ENCODE measurements at places on chromosomes 16 and 17.

DNA sequence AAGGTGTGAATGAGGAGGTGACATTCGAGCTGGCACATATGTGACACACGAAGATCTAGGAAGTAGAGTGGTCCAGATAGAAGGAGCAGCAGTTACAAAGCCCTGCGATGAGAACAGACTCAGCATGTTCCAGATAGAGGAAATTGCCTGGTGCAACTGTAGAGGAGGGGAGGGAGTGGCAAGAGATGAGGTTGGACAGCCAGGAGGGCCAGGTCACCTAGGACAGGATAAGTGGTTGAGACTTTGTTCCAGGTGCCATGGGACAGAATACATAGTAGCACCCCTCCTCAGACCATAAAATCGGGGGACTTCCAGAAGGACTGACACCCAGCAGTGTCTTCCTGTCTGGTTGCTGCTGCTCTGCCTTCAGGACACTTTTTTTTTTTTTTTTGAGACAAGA is 11.0 kb upstream of the CENPT start:
- DNase-seq, result no peak

DNA sequence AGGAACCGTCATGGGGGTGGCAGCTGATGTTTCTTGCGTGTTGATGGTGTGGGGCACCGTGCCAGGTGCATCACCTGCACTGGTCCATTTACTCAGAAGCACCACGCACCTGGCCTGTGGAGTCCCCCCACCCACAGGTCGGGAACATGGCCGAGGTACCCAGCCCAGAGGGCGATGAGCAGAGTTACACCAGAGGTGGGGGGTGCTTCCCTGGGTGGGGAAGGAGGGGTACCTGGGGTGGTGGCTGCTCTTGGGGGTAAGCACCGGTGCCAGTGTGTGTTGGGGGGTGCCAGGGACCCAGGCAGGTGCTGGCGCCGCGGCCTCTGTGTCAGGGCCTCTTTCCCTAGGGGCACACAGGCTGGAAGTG is 5.0 kb upstream of the ZNF750 start:
- no peak for DNase-seq

DNA sequence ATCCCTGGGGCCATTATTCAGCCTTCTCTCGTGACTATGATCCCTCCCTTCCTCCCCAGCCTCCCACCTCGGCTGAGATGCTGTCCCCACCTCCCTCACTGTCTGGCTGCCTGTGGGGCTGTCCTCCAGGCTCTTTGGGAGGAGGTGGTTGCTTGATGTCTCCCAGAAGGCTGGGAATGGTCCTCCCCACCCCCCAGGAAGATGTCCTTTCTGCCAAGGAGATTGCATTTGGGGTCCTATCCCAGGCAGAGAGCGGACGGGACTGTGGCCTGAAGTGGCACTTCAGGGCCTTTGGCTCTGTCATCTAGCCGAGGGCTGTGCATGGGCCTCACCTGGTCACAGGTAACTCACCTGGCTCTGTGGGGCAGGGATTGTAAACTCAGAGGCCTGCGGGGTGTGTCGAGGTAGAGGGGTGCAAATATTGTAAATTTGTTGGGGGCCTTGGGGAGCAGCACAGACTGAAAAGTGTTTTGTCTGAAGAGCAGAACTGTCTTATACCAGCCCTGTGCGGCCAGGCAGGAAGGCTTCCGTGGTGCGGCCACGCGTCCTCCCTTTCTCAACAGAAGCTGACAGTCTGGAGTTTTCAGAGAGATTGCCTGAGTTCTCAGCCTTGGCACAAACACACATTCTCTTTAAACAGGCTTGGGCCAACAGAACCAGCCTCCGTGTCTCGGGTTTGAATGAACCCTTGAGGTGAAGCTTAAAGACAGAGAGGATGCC is 177.9 kb downstream of the SEC14L1 start:
- no peak for DNase-seq

DNA sequence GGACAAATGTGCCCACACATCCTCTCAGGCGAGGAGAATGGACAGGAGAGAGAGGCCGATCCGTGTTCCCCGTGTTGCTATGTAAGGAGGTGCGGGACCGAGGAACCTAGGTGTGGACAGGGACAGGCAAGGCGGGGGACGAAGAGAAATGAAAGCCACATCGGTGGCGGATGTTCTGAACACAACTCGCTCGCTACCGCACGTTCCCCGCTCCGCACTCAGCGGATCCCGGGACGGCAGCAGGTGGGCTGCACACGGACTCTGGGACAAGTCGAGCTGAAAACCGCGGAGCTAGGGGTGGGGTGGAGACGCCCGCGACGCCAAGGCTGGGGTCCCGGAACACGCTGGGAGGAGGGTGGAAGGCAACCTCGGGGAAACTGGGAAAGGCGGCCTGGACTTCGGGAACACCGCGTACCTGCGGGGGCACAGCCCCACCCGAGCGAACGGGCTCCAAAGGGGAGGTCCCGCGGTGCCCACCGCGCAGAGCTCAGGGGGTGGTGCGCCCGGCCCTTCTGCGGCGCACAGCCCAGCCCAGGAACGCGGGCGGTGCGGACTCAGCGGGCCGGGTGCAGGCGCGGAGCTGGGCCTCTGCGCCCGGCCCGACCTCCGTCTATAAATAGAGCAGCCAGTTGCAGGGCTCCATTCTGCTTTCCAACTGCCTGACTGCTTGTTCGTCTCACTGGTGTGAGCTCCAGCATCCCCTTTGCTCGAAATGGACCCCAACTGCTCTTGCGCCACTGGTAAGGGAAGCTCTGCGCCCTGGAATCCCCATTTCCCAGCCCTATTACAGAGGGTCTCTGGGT is at the start of gene MT1E:
Gene MT1E, plus strand, starts transcription at position 642 of the 803 bp plus-strand sequence. Its CDS starts 71 bp downstream, at position 713.
- DNase-seq, result peak; percentile 82

DNA sequence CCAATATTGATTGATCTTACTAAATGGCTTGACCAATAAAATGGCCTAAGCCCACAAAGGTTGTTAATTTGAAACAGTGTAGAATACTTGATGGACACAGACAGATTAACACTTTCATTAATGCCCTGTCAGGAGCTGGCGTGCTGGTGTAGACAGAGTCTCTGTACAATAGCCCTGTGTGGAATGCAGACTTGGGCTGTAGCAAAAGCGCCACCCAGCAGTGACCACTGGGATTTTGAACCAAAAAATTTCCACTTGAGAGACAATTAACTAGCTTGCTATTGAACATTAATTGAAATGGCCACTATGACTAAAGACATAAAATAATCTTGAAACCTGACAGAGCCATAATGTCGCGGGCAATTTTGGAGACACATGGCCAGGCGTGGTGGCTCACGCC is 19.7 kb upstream of the GUCY2D start:
- no peak for DNase-seq

GRCh38 chr16:68332411-68333121 is 21.7 kb downstream of the PRMT7 start:
- DNase-seq, result no peak

DNA sequence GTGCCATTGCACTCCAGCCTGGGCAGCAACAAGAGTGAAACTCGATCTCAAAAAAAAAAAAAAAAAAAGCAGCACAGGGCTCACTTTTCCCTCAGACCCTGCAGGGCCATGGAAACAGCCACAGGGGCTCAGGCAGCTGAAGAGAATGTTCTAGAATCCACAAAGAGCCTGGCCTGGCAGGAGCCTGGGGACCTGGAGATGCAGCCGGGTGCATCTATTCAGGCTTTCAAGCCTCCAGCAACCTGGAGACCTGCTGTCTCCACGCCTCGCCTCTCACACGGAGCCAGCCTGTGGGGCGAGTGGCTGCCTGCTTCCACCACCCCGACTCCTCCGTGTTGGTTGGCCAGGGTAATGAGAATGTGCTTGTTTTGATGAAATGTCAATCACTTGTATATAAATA is 44.0 kb upstream of the MEAK7 start:
- DNase-seq, result no peak

GRCh38 chr17:82110298-82110697 is 12.3 kb upstream of the FASN start:
- no peak for DNase-seq

DNA sequence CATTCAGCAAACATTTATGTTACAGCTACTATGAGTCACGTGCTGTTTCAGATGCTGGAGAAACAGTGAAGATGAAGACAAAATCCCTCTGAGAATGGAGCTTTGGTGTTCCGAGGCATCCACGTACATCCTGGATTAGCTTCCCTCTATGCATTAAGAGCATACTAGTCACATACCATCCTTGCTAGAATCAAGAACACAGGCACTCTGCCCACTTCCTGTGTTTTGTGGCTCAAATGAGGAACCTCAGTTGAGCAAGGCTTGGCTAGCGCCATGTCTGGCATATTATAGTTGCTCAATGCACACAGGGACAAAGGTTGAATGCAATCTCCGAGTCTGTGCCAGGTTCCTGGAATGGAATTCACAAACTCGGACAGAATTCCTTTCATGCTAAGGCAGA is 297.5 kb downstream of the XYLT1 start:
- DNase-seq, result no peak

- no peak for DNase-seq
Measured at GRCh38 chr16:25553711-25554436, 137.9 kb upstream of the HS3ST4 start.

DNA sequence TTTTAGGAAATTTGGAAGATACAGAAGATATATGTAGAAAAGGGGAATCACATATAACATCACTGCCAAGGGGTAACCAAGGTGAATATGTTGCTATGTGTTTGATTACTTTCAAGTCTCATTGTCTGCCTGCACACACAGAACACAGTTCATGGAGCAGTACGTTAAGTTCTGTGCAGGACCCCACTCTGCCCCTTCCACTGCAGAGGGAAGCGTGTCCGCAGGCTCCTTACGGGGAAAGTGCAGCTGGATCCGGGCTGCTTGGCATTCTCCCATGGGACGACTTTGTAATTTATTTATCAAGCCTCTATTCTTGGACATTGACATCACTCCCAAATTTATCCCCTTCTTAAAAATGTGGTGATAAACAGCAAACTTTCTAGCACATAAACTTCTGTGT is 226.8 kb downstream of the FOXL1 start:
- no peak for DNase-seq

GRCh38 chr16:31529108-31529936 is 1.6 kb downstream of the AHSP start:
- no peak for DNase-seq

GRCh38 chr16:29898804-29899515 is 390 bp downstream of the SEZ6L2 start:
- DNase-seq, result no peak

- DNase-seq, result no peak
Measured at GRCh38 chr17:79563237-79564013, 47.4 kb downstream of the RBFOX3 start.

- DNase-seq, result no peak
Measured at GRCh38 chr16:68519225-68519745, 19.8 kb upstream of the ZFP90 start.

DNA sequence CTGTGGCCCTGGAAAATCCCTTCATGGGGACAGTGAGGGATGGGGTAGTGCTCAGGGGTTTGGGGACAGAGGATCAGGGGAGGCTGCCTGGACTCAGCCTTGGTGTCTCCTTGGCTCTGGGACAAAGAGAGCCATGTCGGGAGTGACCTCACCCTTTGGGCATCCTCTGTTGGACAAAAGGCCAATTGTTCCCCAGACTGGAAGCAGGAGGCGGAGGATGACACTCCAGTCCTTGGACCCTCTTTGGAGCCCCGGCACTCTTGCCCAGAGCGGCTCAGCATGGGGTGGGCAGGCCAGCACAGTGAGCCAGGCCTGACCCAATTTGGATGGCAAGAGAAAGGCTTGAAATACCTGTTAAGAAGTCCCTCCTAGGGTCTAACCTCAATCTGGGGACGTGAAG is 39.4 kb upstream of the PHB1 start:
- no peak for DNase-seq

DNA sequence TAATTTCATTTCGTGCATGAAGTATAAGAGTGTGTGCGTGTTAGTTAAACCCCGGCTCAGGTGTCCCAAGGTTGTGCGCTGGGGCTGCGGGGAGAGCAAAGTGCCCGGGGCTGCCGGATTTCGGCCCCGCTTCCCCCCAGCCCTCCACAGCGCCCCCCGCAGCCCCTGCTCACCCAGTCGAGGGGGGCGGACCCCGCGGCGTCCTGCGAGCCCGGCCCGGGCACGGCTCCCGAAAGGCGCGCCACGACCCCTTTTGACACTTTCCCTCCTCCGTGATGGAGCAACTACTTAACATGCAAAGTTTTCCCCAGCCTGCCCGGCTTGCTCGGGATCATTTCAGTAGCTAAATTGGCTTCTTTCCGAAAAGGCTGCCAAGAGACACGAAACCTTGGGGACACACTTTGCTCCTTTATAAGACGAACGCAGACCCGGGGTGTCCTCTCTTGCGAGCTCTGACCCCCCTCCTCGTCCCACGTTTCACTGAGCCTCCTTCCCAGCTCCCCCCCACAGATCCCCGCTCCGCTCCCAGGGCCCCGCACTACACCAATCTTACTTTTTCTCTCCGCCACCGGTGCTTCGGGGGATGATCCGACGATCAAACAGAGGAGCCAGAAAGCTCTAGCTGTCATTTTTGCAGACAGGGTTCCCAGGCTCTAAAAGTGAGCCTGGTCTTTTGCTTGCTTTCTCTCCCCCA is 552 bp downstream of the C17orf58 start:
- DNase-seq, result peak; percentile 23

DNA sequence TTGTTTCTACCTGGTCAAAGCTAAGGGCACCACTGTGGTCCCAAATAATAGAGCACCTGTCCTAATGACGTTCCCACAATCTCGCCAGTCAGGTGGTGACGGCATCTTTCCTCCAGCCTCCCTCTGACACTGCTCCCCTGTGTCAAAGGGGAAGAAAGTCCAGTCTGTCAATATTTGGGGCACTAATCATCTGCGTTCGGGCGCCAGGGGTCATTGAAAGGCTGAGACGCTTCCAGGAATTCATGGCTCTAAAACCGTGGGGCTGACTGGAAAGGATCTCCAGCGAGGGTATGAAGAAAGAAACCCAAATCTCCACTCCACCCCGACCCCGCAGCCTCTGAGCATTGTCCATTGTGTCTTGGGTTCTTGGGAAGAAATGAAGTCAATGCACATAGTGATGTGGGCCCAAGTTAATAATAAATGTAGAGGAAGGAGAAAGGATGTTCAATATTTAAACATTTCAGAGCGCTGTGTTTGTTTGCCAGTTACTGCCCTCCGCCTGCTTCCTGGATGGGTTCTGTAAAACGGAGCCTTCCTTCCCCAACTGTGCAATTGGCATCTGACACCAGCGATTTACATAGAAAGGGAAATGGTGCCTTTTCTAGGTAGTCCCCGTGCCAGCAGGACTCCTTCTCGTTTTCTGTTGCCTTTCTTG is 103.2 kb downstream of the SOCS1 start:
- DNase-seq, result no peak

- DNase-seq, result no peak
Measured at GRCh38 chr16:63410594-63410993, 1374.4 kb upstream of the CDH8 start.

DNA sequence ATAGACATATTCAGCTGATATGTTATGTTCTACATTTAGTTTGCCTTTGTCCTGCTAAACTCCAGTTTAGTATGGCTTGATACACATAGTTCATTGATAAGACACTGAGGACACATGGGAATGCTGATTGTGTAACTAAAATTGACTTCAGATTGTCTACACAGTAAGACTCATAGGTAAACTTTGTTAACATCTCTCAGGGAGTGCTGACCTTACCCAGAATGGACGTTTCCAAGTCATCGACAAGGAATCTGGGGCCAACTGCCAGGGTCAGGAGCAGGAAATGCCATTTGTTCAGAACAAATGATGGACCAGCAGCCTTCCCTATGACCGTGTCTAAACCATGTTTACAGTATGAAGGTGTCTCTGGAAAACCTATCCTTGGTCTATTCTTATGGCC is 58.7 kb downstream of the DYNLRB2 start:
- DNase-seq, result no peak

GRCh38 chr16:21683184-21683583 is 19.4 kb downstream of the OTOA start:
- no peak for DNase-seq

Measured in activated naive CD8-positive, alpha-beta T cell treated with anti-CD3 and anti-CD28 coated beads for 36 hours (primary cell).